Bronchus fibroblast of lung (primary cell): ENCODE measurements at places on chromosomes 1 and 21. TPM values are rescaled to one million over a fixed set of nuclear protein-coding genes. Genes with fewer than 3 reads are reported as not detected.

Gene CHODL
- total RNA-seq, result 0.15 TPM in 1 of 2 replicates, not detected in the other

Gene RPRD2
- total RNA-seq, result 6.8 and 8.2 TPM in 2 replicates

Gene TMEM82
- not detected in 2 replicates for total RNA-seq

Gene SPATA6
- total RNA-seq, result 2.4 and 3.0 TPM in 2 replicates

Gene NEK2
- 34.2 and 39.2 TPM in 2 replicates for total RNA-seq

Gene NOS1AP
- 0.17 and 0.30 TPM in 2 replicates for total RNA-seq

Gene TNFRSF1B
- total RNA-seq, result 9.4 and 11.9 TPM in 2 replicates

Gene LRRC39
- total RNA-seq, result 0.15 and 0.34 TPM in 2 replicates

Gene TDRD10
- not detected in 2 replicates for total RNA-seq

Gene LRRC8B
- 4.6 and 5.4 TPM in 2 replicates for total RNA-seq

Gene TFF2
- not detected in 2 replicates for total RNA-seq

Gene KCNE2
- not detected in 2 replicates for total RNA-seq

Gene DEDD
- 25.2 and 32.0 TPM in 2 replicates for total RNA-seq

Gene CELA3B
- not detected in 2 replicates for total RNA-seq

Gene EBNA1BP2
- total RNA-seq, result 145 and 149 TPM in 2 replicates

Gene AMY1C
- total RNA-seq, result not detected in 2 replicates

Gene ICOSLG
- total RNA-seq, result under 0.01 TPM in 1 of 2 replicates, not detected in the other

Gene OR2L3
- total RNA-seq, result not detected in 2 replicates

Gene MAN1A2
- 10.7 and 15.1 TPM in 2 replicates for total RNA-seq

Gene CYP4B1
- total RNA-seq, result not detected in 2 replicates

Gene HEYL
- total RNA-seq, result under 0.01 TPM in 1 of 2 replicates, not detected in the other

Gene KRTAP20-3
- not detected in 2 replicates for total RNA-seq

Gene PLA2G2D
- total RNA-seq, result not detected in 2 replicates

Gene KANK4
- not detected in 2 replicates for total RNA-seq

Gene B4GALT3
- total RNA-seq, result 33.1 and 37.0 TPM in 2 replicates

Gene OR2L8
- not detected in 2 replicates for total RNA-seq

Gene AIM2
- total RNA-seq, result not detected in 2 replicates

Gene HTR6
- not detected in 2 replicates for total RNA-seq

Gene REN
- total RNA-seq, result 0.15 and 0.67 TPM in 2 replicates

Gene FNDC10
- 3.1 and 3.4 TPM in 2 replicates for total RNA-seq
